ENCODE measurements at places on chromosomes 3 and 15.

GRCh38 chr3:177119829-177120228, 77.5 kb downstream of the TBL1XR1 start:
- DNase-seq = no peak

DNA sequence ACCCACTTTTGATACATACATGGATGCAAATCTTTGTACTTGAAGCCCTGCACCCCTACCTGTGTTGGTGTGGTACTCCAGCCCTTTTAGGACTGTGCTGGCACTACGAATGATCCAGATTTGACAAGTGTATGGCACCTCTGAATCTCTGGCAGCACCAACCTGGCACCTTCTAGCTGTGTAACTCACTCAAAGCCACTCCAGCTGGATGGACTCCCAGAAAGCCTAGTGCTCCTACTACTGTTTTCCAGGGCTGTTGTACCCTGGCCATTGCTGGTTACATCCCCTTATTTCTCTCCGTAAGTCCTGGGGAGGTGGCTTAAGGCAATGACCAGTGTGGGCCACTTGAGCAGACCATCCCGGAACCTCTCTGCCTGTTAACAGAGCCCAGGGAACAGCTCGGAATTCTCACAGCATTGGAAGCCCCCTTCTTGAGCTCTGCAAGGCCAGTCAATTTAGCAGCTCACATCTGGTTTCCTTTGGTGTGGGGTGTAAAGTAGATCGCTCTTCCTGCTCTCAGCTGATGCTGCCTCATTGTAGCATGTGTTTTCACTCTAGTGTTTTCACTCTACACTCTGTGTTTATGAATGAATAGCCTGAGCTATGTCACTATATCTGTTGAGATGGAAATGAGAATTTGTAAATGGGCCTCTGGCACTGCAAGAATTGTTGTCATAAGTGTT, 12.2 kb downstream of the CALML4 start:
- no peak for DNase-seq

DNA sequence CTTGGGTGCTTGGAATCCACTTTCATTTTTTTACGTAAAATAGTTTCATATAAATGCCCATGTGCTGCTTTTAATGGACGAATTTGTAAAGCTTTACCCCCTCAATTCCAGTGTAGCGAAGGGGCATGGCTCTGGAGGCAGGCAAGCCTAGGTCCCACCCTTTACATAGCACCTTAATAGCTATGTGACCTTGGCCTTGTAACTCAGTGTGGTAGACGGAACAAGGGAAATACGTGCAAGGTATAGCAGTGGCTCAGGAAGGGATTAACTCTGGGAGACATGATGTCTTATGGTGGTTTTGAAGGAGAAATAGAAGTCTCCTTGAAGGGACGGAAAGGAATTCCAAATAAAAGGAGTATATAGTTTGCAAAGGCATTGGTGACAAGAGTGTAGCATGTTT, 1.4 kb downstream of the SEC61A1 start:
- no peak for DNase-seq

GRCh38 chr15:41480396-41481140, 13.1 kb upstream of the ITPKA start:
- no peak for DNase-seq

- DNase-seq = no peak
These were observed 5.0 kb downstream of the SLC12A8 start for GRCh38 chr3:125207507-125207906.

GRCh38 chr3:72633534-72633933, 214.7 kb downstream of the SHQ1 start:
- no peak for DNase-seq

DNA sequence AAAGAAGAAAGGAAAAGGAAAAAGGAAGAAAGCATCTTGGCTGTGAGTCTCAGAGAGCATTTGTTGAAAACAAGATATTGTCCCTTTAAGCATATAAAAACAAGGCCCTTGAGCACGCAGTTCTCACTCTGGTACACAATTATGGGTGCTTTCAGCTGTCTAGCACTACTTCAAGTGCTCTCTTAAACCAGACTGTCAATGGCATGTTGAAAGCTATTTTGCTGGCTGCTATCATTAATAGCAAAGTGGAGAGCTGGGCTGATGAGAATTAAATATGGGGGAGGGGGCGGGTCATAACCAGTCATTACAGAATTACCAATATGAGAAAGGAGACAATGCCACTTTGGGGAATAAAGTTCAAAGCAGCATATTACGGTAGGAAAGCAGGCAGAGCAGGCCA, 9.3 kb downstream of the TLE3 start:
- no peak for DNase-seq

GRCh38 chr3:4061783-4062360, 241.3 kb upstream of the SETMAR start:
- DNase-seq = no peak

DNA sequence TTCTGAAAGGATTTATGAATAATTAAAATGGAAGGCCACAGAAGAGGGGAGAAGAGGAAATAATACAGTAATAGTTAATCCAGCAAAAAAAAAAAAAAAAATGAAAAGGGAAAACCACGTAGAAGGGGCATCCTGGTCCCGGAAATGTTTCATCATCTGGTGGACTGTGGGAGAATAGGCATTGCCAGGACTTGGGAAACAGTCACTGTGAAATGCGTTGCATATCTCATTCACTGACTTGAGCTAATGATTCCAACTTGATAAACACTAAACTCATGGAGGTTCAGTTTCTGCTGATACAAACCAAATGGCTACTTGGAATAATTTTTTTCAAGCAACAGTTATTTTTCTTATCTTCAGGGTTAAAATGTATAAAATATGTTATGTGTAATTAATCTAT, 3.2 kb downstream of the XCR1 start:
- DNase-seq = no peak

GRCh38 chr3:58038675-58039292, 30.6 kb downstream of the FLNB start:
- peak; percentile 47 for DNase-seq

DNA sequence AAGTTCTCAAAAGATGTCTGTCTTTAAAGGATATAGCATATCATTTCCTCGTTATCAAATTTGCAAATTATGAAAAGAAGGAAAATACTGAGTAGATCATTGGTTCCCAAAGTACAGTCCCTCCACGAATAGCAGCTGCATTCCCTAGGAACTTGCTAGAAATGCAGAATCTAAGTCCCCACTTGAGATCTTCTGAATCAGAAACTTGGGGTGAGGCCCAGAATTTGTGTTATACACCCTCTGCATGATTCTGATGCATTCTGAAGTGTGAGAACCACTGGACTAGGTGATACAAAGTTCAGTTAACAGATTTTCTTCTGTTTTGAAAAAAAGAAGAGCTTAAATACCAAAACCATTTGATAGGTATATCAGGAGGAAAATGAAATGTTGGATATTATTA, 77.1 kb downstream of the SLC25A26 start:
- DNase-seq = no peak

GRCh38 chr15:24054547-24055245, 367.6 kb upstream of the NDN start:
- no peak for DNase-seq

GRCh38 chr15:59131969-59132562, 27.1 kb downstream of the CCNB2 start:
- DNase-seq = no peak

DNA sequence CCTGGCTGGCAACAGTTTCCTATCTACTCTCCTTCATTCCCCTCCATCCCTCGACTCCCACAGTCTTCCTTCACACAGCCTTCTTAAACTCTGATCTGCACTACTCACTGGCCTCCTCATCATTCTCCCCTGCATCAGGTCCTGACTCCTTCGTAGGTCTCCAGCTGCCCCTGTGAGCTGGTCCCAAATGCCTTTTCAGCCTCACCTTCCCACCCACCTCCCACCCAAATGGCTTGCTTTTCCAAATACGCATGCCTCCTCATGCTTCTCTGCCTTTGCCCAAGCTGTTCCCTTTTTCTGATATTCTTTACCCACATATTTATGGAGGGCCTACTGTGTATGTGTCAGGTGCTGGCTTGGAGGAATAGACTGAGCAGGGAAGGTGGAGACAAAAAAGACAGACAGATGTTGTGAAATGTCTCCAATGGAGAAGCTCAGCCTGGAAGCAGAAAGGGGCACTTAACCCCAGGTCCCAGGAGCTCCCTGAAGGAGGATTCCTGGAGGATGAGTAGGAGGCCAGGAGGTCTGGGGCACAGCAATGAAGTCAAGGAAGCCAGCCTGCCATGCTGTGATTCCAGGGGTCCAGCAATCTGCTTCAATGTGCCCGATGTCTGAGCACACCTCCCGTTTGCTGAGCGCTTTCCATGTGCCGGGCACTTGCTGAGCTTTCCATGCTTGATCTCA, 252.2 kb downstream of the SHQ1 start:
- no peak for DNase-seq

DNA sequence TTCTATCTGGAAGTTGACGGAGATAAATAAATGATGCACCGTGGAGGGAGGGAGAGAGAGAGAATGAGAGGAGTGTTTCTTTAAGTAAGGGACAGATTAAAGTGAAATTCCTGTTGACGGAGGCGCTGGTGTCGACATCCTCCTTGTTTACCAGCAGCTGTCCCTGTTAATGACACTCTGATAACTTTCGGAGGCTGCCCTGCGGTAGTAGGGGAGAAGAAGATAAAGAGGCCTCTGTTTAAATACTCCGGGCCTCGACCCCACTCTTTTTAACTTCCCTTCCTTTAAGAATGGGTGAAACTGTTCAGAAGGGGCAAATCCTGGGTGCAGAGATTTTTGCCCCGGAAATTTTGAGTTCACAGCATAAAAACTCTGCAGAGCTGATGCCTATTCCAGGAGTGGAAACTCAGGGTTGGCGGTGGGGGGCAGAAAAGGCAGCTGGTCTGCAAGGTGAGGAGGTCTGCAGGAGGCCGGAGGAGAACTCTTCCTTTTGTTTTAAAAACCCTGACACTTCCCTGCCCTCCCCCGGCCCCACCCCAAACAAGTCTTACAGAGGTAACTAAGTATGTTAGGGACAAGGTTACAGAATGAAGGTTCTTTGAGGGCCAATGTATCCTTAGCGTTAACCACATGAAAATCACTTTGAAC, 276.6 kb upstream of the NR2F2 start:
- no peak for DNase-seq

DNA sequence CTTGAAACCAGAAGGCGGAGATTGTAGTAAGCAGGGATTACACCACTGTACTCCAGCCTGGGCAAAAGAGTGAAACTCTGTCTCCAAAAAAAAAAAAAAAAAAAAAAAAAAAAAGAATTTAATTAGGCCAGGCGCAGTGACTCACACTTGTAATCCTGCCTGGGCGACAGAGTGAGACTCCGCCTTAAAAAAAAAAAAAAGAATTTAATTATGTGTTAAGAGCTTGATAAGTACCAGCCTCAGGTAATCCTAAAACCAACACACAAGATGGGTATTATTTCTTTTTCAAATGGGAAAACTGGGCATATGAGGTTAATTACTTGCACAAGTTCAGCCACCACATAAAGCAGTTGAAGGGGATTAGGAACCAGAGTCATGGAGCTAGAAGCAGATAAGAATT, 49.0 kb downstream of the PBRM1 start:
- no peak for DNase-seq

DNA sequence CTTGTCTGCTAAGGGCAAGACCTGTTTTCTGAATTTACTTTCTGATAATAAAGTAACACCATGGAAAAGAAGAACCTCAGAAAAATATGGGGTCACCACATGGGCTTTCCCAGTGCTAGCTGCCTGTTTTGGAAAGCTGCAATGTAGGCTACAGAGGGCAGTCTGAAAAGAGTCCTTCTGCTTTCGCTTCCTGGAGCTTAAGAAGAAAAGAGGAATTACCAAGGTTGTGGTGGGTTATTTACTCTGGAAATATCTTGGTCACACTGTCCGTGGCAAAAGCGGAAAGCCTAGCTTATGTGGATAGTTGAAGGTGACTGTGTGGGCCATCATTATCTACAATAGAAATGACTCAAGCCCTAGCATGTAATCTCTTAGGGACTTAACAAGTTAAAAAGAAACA, 31.7 kb upstream of the IP6K2 start:
- no peak for DNase-seq

DNA sequence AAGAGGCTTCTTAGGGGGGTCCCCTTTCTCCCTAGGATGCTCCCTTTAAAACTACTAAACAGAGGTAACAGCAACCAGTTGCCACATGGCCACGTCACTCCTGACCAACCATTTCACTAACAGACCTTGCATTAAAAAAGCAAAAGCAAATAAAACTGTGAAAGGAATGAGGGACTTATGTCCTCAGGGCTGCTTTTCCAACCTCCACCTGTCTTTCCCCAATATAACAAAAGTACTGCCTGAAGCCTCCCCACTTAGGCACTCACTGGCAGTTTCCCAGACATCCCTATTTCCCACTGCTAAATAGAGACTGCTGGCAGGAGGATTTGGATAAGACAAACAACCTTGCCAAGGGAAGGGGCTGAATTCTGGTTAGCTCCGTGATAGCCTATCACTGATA, 130.3 kb downstream of the ATP8B4 start:
- DNase-seq = no peak

DNA sequence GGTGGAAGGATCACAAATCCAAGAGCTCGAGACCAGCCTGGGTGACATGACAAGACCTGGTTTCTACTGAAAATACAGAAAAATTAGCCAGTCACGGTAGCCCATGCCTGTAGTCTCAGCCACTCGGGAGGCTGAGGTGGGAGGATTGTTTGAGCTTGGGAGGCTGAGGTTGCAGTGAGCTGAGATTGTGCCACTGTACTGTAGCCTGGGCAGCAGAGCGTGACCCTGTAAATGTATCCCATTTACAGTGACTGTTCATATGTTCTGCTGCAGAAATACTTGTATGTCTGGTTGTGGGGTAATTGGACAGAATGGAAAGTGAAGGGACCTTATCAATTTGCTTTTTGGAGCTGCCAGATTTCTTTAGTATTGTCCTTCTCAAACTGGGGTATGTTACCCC, 24.9 kb downstream of the ATG7 start:
- DNase-seq = no peak

GRCh38 chr3:36784138-36784635, 19.8 kb upstream of the DCLK3 start:
- no peak for DNase-seq

GRCh38 chr15:58873267-58873666, 60.2 kb downstream of the SLTM start:
- no peak for DNase-seq

- DNase-seq = no peak
These were observed 31.6 kb downstream of the BTD start for GRCh38 chr3:15633159-15633558.

- DNase-seq = no peak
These were observed 348.8 kb downstream of the CGGBP1 start for GRCh38 chr3:87710028-87710427.

GRCh38 chr3:124826703-124827102, 60.5 kb downstream of the ITGB5 start:
- no peak for DNase-seq

- DNase-seq = no peak
These were observed 4.8 kb downstream of the TAGLN3 start for GRCh38 chr3:112003321-112004080.

DNA sequence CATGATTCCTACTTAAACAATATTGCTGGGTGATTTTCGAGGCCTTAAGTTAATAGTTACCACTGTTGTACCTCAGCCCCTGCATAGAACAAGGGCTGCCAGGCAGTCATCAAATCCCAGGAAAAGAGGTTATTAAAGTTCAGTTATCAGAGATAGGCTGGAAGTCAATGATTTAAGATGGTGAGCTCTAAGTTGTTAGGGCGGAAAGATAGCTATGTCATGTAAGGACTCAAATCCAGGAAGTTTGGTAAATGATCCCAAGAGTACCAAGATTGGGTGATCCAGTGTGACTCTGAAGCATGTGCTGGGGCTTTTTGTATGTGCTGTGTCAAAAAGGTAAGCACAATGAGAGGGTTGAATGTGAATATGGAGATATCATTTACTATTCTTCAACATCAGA, 287.9 kb downstream of the NLGN1 start:
- no peak for DNase-seq

- DNase-seq = no peak
These were observed 14.9 kb upstream of the TM4SF4 start for GRCh38 chr3:149459491-149460059.
